Left ventricle myocardium superior (tissue), 1 donor: ENCODE measurements at places on chromosomes 7 and 10. TPM values are rescaled to one million over a fixed set of nuclear protein-coding genes. Genes with fewer than 3 reads are reported as not detected.

The CNNM1 gene
- 0.10 TPM for total RNA-seq

The PRKAR1B gene
- total RNA-seq, result 16.5 TPM

The PDE1C gene
- total RNA-seq, result 192 TPM

DNA sequence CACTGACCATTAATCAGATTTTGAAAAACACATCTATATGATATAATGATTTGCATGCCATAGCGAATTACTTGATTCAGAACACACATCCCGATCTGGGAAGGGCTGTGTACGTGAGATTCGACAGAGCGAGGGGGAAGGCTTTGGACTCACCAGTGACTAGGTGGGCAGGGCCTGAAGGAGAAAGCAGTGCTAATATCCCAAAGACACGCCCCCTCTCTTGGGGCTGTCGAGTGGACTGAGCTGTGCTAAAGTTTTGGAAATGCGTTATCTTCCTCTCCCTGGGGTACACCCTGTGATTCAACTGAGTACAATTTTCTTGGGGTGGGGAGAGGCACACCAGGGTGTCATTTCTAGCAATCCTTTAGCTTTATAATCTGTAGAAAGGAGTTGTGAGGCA is 1.8 kb downstream of the LRRC17 start:
- peak; percentile 72 for DNase-seq

- no peak for DNase-seq
Measured at GRCh38 chr7:100166317-100166940, 2.0 kb downstream of the GAL3ST4 start.

- no peak for DNase-seq
Measured at GRCh38 chr10:113118882-113119281, 168.8 kb downstream of the TCF7L2 start.

DNA sequence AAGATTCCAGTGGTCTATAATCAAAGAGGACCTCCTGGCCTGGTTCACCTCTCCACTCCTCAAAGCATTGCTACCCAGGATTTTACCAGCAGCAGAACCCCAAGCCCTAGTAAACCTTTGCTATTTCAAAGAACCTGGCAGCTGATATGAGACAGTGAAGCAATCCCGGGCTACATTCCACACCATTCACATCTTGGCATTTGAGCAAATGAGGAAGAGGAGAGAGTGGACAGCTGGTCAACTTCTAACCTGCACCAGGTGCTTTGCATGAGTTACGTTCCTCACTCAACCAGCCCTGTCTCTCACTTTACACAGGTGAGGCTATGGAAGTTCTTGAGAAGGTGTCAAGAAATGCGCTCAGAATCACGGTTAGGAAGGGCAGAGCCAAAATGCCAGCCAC is 1.1 kb downstream of the CCDC3 start:
- no peak for DNase-seq

GRCh38 chr10:80407812-80408241 is 524 bp upstream of the PRXL2A start:
- peak; percentile 50 for DNase-seq

DNA sequence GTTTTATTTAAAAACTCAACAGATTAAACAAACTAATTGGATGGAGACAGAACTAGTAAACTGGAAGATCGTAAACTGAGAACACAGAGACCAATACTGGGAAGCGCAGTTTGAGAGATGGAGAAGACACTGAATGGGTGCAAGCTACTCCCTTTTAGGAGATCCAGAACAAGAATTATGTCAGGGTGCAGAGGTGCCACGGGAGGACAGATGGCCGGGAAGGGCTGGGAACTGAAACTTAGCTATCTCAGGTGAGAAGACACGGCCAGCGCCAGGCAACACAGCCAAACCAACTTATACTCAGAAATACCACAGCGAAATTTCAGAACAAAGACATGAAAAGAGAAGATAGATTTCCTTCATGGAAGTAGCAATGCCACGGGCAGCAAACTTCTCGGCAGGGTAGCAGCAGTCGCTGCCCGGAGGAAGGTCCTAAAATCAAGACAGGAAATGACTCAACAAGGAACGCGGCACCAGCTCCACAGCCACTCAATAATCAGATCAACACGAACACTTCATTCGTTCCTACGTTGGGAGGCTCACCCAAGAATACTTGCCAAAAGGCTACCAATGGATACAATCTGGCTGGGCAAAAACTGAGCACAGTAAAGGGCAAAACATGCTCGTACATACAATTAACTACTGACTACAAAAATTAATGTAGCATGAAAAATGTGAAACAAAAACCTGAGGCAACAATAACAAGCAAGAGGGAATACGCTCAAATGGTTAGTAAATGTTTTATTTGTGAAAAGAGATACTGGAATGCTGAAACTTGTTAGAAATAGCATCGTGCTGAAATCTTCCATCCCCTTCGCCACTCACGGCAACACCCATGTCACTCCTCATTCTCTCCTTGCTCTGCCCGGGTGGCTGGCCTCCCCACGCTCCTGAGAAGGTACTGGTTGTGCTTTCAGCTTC is 2.2 kb upstream of the LRRC27 start:
- no peak for DNase-seq

The TEX47 gene
- total RNA-seq, result not detected

- no peak for DNase-seq
Measured at GRCh38 chr7:158858592-158859503, 2.5 kb downstream of the DYNC2I1 start.

GRCh38 chr10:125828311-125828710 is 5.0 kb downstream of the BCCIP start:
- no peak for DNase-seq

- no peak for DNase-seq
Measured at GRCh38 chr7:155584763-155585531, 38.6 kb upstream of the CNPY1 start.

GRCh38 chr7:335358-336148 is 45.6 kb downstream of the FOXL3 start:
- peak; percentile 19 for DNase-seq

DNA sequence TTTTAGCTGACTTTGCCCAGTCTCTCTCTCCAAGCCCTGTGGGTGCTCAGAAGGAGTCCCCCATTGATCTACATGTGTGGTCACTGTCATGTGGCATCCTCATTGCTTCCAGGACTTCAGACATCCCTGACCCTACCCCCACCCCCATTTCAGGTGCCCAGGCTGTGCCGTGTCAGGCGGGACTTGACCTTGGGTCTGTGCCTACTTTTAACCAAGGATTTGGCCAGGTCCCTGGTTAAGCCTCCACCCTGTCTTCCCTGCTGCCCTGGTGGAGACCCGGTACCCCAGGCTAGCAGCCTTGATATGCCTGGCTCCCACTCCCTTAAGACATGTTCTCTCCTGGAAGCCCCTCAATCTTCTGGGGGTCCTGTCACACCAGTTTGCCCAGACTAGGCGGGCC is 31.3 kb downstream of the PRF1 start:
- no peak for DNase-seq

The CYP2C8 gene
- not detected for total RNA-seq

The PRSS37 gene
- not detected for total RNA-seq
